ENCODE measurements at places on chromosomes 16 and 17. TPM values are rescaled to one million over a fixed set of nuclear protein-coding genes. Genes with fewer than 3 reads are reported as not detected.

DNA sequence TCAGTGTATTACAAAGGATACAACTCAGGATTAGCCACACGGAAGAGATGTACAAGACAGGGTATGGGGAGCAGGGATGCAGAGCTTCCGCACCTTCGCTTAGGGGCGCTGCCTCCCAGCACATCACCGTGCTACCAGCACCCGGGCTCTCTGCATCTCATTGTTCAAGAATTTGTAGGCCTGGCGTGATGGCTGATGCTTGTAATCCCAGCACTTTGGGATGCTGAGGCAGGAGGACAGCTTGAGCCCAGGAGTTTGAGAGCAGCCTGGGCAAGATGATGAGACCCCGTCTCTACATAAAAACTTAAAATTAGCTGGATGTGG, 43.2 kb downstream of the RAB11FIP4 start:
- DNase-seq = no peak

Gene RND2
- total RNA-seq = not detected

Gene MMP28
- 2.9 TPM for total RNA-seq

Gene KCNH6
- not detected for total RNA-seq

Gene TTLL6
- total RNA-seq = not detected

DNA sequence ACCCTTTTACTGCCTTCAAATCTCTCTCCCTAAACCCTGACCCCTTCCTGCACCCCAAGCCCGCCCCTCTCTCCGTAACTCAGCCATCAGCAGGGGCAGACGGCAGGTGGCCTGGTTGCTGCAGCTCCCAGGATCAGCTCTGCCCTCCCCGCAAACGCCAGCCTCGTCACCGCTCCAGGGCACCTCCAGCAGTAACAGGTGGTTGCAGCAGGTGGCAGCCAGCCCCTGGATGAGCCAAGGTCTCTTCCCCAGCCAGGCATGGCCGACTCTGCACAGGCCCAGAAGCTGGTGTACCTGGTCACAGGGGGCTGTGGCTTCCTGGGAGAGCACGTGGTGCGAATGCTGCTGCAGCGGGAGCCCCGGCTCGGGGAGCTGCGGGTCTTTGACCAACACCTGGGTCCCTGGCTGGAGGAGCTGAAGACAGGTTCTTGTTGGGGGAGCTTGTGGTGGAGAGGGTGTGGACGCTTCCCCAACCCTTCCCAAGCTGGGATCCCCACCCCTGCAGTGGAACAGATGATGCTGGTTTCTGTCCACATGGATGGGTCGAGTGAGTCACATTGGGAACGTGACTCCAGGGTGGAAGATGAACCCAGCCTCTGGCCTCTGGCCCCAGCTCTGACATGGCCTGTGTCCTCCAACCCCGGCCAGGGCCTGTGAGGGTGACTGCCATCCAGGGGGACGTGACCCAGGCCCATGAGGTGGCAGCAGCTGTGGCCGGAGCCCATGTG, 558 bp downstream of the HSD3B7 start:
- no peak for DNase-seq

Gene MMP25
- total RNA-seq = 0.73 TPM

Gene MLYCD
- total RNA-seq = 6.6 TPM

Gene NXPH3
- not detected for total RNA-seq

GRCh38 chr16:27315333-27316037, 1.7 kb downstream of the IL4R start:
- peak; percentile 51 for DNase-seq

- DNase-seq = no peak
These were observed 190.9 kb downstream of the CCDC182 start for GRCh38 chr17:57553991-57554825.

Gene MYH8
- total RNA-seq = not detected

- no peak for DNase-seq
These were observed 33.5 kb upstream of the ERN1 start for GRCh38 chr17:64163468-64163867.

Gene ADAD2
- total RNA-seq = not detected

- no peak for DNase-seq
These were observed 159.5 kb upstream of the CACNG5 start for GRCh38 chr17:66675273-66675990.

DNA sequence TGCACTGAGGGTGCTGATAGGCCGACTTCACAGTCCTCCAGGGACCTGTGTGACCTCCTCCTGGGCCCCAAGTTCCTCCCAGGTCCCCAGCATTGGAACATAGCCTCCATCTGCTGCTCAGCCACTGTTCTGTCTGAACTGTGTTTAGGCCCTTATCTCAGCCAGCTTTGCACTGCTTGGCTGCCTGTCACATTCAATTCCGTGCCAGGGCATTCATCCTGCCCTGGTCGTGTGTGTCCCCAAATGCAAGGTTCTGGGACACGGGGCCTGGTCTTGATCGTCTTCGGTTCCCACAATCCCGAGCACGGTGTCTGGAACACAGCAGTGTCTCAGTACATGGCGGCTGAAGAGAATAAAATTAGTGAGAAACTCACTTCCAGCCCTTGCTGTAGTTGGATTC, 69.9 kb upstream of the NFAT5 start:
- DNase-seq = no peak

Gene GDPD3
- total RNA-seq = 34.9 TPM

GRCh38 chr17:17064322-17064721, 22.1 kb downstream of the MPRIP start:
- no peak for DNase-seq

- peak; percentile 38 for DNase-seq
These were observed at the start of gene C16orf74 for GRCh38 chr16:85750827-85751697. Gene C16orf74 (minus strand): TSS chr16:85751096. CDS start chr16:85735217, 15,879 bp downstream.

DNA sequence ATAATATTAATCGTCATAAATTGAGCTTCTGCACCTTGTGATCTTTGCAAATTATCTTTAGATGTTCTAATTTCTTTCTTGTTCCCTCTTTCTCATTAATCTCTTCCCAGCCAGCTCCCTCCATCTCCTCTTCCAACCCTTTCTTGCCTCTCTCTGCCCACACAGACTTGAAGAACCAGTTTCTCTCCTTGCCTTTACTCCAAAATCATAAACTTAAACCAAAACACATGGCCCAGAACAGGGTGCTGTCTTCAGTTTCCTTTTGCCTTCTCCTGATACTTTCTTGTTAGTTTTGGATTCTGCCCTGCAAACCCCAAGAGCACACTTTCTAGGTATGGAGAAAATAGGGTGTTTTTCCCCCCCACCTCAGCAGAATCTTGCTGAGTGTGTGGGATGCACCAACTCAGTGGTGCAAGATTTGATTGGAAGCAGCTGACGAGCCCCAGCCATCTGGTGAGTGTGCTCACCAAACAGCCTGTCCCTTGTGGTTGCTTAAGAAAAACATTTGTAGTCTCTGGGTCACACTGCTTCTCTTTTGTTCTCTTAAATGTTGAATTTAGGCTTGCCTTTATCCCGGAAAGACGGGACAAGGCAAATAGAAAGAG, 175.8 kb upstream of the MAF start:
- DNase-seq = no peak

DNA sequence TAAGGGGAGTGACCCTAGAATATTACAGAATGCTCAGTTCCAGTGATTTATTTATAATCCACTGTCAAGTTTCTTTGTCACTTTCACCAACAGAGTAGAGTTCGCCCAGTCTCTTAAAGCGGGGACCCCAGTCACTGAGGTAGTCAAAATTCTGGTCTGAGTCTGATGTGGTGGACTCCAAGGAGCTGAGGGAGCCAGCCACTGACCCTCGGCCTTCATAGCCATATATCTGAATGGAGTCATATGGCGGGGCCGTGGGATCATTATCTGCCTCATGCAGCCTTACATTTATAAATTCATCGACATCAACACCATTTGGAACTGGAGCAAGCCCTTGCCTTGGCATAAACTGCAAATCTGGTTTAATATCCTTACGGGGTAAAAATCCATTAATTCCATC, 382.7 kb downstream of the CDH8 start:
- DNase-seq = no peak

GRCh38 chr16:35690413-35690812, 2231.0 kb downstream of the TP53TG3F start:
- DNase-seq = no peak

Gene OTOP2
- total RNA-seq = not detected

- no peak for DNase-seq
These were observed 675 bp upstream of the PDZD9 start for GRCh38 chr16:22001591-22001990.

DNA sequence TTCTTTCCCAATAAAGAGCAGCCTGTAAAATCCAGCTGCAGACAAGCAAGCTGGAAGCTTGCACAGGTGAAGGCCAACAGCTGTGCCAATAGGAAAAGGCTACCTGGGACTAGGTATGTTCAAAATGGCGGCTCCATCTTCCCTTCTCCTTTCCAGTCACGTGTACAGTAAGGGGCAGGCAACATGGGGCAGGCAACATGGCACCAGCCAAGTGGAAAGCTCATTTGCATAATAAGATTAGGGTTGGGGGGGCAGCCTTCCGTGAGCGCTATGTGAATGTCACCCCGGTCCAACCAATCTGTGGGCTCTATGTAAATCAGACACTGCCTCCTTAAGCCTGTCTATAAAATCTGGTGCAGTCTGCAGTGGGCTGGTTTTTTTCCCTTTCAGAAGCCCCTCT, 31.3 kb downstream of the TVP23A start:
- no peak for DNase-seq

- no peak for DNase-seq
These were observed 48.8 kb downstream of the SDK2 start for GRCh38 chr17:73595479-73595878.

- no peak for DNase-seq
These were observed 43.7 kb downstream of the TNRC6C start for GRCh38 chr17:78002166-78002565.

Gene NEUROD2
- total RNA-seq = not detected

Gene SAMD14
- total RNA-seq = 0.78 TPM

- no peak for DNase-seq
These were observed 1.8 kb upstream of the SYNRG start for GRCh38 chr17:37610971-37611370.

Gene TBC1D3D
- 1.2 TPM for total RNA-seq

Gene KRTAP2-3
- total RNA-seq = not detected

GRCh38 chr17:1091900-1092299, 87.9 kb downstream of the ABR start:
- no peak for DNase-seq

Gene STAC2
- total RNA-seq = not detected

Gene CDH1
- total RNA-seq = 1.3 TPM

DNA sequence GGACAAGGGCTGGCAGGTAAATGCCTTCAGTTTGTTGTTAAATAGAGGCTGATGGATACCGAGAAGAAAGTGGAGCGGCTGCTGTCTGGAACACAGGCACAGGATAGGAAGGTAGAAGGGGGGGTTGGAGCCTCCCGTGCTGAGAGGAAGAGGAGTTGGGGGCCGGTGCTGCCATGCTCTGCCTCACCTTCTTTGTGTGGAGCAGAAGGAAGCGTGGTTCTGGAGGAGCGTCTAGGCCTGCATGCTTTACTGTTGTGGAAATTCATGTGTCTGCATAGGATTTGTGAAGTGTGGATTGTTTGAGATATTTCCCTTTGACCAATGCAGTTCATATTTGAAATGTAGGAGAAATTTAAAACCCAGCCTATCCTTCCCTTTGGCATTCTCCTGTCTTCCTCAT, 52.3 kb downstream of the FOXK2 start:
- no peak for DNase-seq

GRCh38 chr16:74522160-74522559, 84.8 kb downstream of the GLG1 start:
- no peak for DNase-seq

GRCh38 chr17:59493867-59494266, 71.5 kb upstream of the DHX40 start:
- no peak for DNase-seq

Gene SULT1A2
- total RNA-seq = 0.21 TPM

Gene OMG
- total RNA-seq = 0.41 TPM

- DNase-seq = no peak
These were observed 22.9 kb downstream of the ACSF3 start for GRCh38 chr16:89116341-89117226.

Gene ATP2A3
- total RNA-seq = 148 TPM

Gene KRT39
- total RNA-seq = not detected

DNA sequence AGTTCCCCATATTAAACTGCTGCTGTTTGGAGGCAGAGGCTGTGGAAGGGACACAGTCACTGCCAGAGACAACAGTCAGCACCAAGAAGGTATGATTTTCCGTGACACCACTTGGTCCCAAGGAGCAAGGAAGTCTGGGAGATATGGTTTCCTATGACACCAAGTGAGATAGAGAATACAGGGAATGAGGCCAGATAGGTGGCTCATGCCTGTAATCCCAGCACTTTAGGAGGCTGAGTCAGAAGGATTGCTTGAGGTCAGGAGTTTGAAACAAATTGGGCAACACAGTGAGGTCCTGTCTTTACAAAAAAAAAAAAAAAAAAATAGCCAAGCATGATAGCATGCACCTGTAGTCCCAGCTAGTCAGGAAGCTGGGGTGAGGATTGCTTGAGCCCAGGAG, 90.8 kb downstream of the ABCC12 start:
- DNase-seq = no peak

DNA sequence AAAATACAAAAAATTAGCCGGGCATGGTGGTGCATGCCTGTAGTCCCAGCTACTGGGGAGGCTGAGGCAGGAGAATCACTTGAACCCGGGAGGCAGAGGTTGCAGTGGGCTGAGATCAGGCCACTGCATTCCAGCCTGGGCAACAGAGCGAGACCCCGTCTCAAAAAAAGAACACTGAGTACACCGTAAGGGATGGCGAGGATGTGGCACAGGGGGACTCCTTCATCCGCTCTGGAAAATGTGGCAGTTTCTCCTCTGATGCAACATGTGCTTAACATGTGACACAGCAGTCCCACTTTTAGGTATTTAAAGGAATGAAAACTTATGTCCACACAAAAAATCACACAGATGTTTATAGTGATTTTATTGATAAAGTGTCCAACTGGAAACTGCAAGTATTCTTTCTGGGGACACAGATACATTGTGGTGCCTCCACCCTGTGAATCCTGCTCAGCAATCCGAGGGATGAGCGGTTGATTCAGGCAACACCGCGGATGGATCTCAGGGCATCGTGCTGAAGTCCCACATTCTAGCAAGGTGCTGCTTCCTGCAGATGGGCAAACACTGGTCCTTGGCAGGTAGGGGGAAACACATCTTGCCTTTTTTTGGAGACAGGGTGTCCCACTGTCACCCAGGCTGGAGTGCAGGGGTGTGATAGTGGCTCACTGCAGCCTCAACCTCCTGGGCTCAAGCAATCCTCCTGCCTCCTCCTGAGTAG, 3.5 kb upstream of the C16orf95 start:
- DNase-seq = no peak

Gene MAPK8IP3
- total RNA-seq = 96.7 TPM

Gene SLC16A6
- total RNA-seq = 6.8 TPM

GRCh38 chr16:56336071-56336688, 89.2 kb downstream of the AMFR start:
- no peak for DNase-seq

- DNase-seq = no peak
These were observed 45.6 kb upstream of the CLEC18B start for GRCh38 chr16:74466872-74467271.

DNA sequence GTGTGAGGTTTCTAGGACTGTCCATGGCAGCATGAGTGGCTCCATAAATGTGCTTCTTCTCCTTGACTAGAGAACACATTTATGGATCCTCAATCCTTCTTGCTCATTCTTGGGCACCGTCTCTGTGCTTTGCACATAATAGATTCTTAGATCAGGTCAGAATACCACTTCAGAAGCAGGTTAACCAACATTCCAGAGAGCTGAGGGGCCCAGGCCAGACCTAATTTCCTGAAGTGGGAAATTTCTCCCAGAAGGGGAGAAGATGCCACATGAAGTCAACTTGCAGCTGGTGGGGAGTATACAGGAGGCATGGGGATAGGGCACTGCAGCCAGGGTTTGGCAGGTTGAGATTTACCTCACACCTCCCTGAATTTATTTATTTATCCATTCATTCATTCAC, 24.4 kb upstream of the VAT1L start:
- DNase-seq = no peak

Gene MT3
- total RNA-seq = not detected

- DNase-seq = no peak
These were observed 3.0 kb downstream of the ERN1 start for GRCh38 chr17:64126918-64127317.

GRCh38 chr17:30970831-30971567, at the start of gene RNF135:
Gene RNF135 (plus strand): TSS chr17:30971039. CDS start chr17:30971074, 35 bp downstream.
- peak; percentile 54 for DNase-seq
